ENCODE measurements at places on chromosomes 1 and 21.

DNA sequence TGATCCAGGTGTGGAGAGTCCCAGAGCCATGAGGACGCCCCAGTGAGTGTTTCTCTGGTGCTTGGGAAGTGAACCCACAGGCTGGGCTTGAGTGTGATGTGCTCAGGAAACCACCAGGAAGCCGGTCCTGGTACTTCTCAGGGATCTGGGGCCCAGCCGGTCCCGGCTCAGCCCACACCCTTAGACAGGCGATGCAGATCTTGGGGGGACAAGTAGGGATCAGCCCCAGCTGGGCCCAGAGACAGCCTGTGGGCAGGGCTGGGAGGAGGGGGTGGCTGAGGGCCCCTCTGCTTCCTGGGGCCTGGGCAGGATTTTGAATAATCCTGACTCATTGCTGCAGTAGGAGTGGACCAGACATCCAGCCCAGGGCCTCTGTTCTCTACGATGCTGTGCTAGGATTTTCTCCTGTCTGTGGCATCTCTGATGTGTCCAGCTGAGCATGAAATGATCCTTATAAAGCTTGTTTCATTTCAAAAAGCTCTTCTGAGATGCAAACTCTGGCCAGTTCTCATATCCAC is 698.0 kb downstream of the PTPRU start:
- no peak for DNase-seq

GRCh38 chr1:2635361-2636010 is 2.7 kb upstream of the MMEL1 start:
- no peak for DNase-seq

DNA sequence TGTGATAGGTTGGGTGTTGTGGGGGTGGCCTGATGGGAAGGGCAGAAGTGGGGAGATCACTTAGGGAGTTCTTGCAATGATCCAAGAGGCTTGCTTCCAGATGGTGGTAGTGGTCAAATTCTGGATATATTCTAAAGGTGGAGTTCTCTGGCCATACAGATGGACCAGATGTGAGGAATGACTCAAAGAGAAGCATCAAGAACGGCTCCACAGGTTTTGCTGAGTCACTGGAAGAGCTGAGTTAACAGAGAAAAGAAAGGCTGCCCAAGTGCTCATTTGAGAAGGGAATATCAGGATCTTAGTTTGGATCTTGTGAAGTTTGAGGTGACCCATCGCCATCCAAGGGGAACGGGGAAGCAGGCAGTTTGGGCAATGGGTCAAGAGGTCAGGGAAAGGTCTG is 192.9 kb upstream of the GALNT2 start:
- no peak for DNase-seq

GRCh38 chr1:88730132-88730675 is 46.1 kb downstream of the PKN2 start:
- DNase-seq = no peak

All from activated T-helper 2 cell treated with anti-CD3 and anti-CD28 coated beads, Interferon-gamma antibody, Interleukin-2, Interleukin-4, amounts not matched to agents 10 μg/mL and 5 μg/mL and 100 μg/mL, durations not matched to agents 14 hours and 24 hours and 36 hours (primary cell).